Breast epithelium (tissue), 4 donors: ENCODE measurements at places on chromosomes 4 and X.

DNA sequence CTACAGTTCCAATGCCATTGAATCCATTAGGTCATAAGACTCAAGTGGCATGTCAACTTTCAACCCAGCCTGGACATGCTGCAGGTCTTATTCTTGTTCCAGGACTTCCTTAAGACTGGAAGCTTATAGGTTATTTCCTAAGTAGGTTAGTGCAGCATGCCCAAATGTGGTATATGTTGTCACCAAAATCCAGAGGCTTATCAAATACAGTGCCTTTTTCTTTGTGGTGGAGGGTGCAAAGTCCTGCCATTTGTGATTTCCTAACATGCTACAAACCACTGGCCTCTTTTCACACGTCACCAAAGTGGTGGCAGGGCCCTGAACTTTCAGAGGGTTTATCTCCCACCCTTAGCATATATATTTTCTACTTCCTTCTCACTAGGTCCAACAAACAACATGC lies 9.7 kb upstream of the TMEM184C start:
- H3K4me1 ChIP-seq, result no peaks in the 10 kb centered on the region
- H3K4me3 ChIP-seq, result no peak overlapping the region
- no peaks in the 10 kb centered on the region for H3K36me3 ChIP-seq
- no peaks in the 10 kb centered on the region for H3K27me3 ChIP-seq

- H3K27me3 ChIP-seq, result no peaks in the 10 kb centered on the region
- no peaks in the 10 kb centered on the region for H3K4me1 ChIP-seq
- H3K36me3 ChIP-seq, result no peaks in the 10 kb centered on the region
These were observed 70.2 kb downstream of the TBL1X start for GRCh38 chrX:9535101-9535500.

GRCh38 chr4:67292045-67292444 lies 253.3 kb downstream of the CENPC start:
- no peak for DNase-seq
- H3K27ac ChIP-seq, result no peak overlapping the region
- no peaks in the 10 kb centered on the region for H3K4me1 ChIP-seq
- no peaks in the 10 kb centered on the region for H3K36me3 ChIP-seq
- no peaks in the 10 kb centered on the region for H3K27me3 ChIP-seq

- H3K36me3 ChIP-seq, result no peaks in the 10 kb centered on the region
- no peak for DNase-seq
- no peak overlapping the region for H3K27ac ChIP-seq
- H3K4me3 ChIP-seq, result no peak overlapping the region
- no peaks in the 10 kb centered on the region for H3K27me3 ChIP-seq
- no peaks in the 10 kb centered on the region for H3K4me1 ChIP-seq
These were observed 97.0 kb downstream of the ABLIM2 start for GRCh38 chr4:8061573-8061972.

DNA sequence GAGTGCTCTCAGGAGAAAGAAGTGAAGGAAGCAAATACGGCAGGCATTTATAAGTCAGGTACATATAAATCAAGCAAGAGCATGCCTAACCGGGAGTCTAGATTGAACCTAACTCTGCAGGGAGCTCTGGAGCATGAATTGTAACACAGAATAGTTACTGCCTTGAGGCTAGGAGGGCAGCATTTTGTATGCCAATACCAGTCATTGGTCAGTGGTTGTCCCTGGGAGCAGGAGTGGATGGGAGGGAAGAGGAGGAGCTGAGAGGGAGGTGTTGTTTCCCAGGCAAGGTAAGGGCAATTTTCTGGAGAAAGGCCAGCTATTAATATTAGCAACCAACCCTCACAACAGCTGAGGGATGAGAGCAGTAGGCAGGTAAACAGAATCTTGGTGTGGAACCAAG lies 224.7 kb upstream of the DCAF8L1 start:
- no peaks in the 10 kb centered on the region for H3K36me3 ChIP-seq
- no peak for DNase-seq
- H3K4me1 ChIP-seq, result no peaks in the 10 kb centered on the region
- H3K27me3 ChIP-seq, result no peaks in the 10 kb centered on the region

- H3K4me1 ChIP-seq, result no peaks in the 10 kb centered on the region
- no peak for DNase-seq
- H3K27me3 ChIP-seq, result peaks cover 13% of the 10 kb centered on the region
These were observed 56.2 kb downstream of the APOO start for GRCh38 chrX:23851544-23851943.

DNA sequence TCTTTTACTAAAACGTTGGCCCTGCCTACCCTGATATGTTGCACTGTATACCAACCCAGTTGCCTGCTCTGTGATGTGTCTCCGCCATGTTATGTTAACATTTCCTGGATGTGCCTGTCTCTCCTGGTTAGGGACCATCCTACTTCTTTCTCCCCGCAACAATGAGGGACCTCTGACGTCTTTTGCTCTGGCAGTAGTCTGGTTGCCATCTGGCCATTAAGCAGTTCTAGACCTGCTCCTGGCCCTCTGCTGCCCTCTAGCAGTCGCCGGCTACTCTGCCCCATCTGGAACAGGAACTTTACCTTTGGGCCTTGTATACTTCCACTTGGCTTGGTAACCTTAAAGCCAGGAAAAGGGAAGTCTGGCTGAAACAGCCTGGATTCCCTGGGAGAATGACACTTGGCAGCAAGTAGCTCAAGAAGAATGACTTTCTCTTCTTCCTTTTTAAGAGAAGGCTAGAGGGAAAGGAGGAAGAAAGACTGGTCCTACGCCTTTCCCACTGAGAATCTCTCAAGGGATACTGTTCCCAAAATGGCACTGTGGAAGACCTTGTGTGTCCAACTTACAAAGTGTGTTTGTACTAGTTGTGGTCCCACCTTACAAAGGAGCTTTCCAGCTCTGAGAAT lies 63.5 kb downstream of the GPC3 start:
- H3K27me3 ChIP-seq, result peaks cover 20% of the 10 kb centered on the region
- H3K36me3 ChIP-seq, result no peaks in the 10 kb centered on the region
- no peaks in the 10 kb centered on the region for H3K4me1 ChIP-seq
- no peak for DNase-seq

GRCh38 chrX:113370006-113370405 lies 529.4 kb upstream of the AMOT start:
- no peak for DNase-seq
- no peaks in the 10 kb centered on the region for H3K4me1 ChIP-seq
- no peak overlapping the region for H3K4me3 ChIP-seq
- H3K36me3 ChIP-seq, result no peaks in the 10 kb centered on the region
- H3K27me3 ChIP-seq, result no peaks in the 10 kb centered on the region

DNA sequence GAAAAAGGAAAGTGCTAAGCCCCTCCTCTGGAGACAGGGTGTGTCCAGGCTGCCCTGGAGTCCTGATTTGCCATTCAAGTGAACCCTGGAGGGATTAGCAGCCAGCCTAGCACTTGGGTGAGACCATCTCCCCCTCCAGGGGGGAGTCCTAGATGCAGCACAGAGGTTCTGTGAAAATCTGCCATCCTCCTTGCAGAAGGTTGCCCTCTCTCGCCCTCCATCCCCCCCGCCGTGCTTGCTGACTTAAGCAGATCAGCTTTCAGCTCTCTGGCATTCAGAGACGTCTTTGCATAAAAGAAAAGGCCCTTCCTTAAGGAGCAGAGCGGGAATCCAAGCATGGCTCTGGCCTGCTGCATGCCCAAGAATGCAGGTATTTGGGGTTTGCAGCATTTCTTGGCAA lies 102.1 kb upstream of the SCML1 start:
- no peak overlapping the region for H3K27ac ChIP-seq
- no peaks in the 10 kb centered on the region for H3K27me3 ChIP-seq
- H3K4me3 ChIP-seq, result no peak overlapping the region
- DNase-seq, result no peak
- H3K36me3 ChIP-seq, result no peaks in the 10 kb centered on the region
- no peaks in the 10 kb centered on the region for H3K4me1 ChIP-seq

GRCh38 chrX:155505296-155505695 lies 46.9 kb upstream of the F8A3 start:
- DNase-seq, result no peak
- no peaks in the 10 kb centered on the region for H3K36me3 ChIP-seq
- H3K27ac ChIP-seq, result no peak overlapping the region
- H3K27me3 ChIP-seq, result no peaks in the 10 kb centered on the region
- H3K4me1 ChIP-seq, result no peaks in the 10 kb centered on the region

DNA sequence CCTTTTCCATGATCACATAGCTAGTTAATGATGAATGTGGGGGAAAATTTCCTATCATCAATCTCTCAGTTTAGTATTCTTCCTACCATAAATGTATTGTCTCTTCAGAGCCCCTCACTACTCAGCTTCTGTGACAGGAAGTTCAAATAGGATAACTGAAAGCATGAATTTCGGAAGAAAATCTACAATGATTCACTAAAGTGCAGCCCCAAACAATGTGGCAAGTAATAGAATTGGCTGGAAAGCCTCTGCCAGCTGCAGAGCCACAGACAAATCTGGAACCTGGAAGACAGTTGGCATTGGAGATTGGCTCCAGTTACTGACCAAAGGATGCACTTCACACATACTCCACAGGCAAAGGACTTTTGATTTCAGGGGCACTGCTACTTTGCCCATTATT lies 35.2 kb downstream of the EGF start:
- no peaks in the 10 kb centered on the region for H3K4me1 ChIP-seq
- no peak overlapping the region for H3K4me3 ChIP-seq
- H3K27me3 ChIP-seq, result no peaks in the 10 kb centered on the region
